ENCODE measurements at places on chromosomes 3 and 15. TPM values are rescaled to one million over a fixed set of nuclear protein-coding genes. Genes with fewer than 3 reads are reported as not detected.

GRCh38 chr3:152834776-152835600 lies at the start of gene P2RY1:
Gene P2RY1 (plus strand): TSS chr3:152835131. CDS start chr3:152835783, 652 bp downstream.
- H3K4me1 ChIP-seq = peaks cover 15% of the 10 kb centered on the region
- no peaks in the 10 kb centered on the region for H3K36me3 ChIP-seq
- DNase-seq = peak; percentile 92
- H3K27me3 ChIP-seq = peaks cover 11% of the 10 kb centered on the region

DNA sequence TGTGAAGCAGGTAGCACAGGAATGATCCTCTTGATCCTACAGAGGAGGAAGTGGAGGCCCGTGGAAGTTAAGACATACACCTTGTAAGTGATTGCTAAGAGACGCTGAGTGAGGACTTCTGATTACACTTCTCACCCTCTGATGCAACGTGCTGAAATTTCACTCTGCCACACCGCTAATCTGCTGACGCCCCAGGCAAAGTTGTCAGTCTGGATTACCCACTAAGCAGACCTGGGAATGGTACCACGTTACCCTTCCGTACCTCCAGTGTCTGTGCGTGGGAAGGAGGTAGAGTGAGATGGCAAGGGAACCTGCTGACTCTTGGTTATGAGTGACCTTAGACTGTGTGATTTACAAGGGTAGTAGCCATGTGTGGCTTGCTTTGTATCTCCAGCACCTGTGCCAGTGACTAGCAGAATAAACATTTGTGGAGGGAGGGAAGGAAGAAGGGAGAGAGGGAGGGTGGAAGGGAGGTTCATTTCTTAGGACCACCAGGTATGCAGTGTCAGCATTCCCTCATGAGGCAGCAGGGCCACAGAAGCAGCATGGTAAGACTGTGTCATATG lies 115.0 kb downstream of the ALDH1A2 start:
- DNase-seq = no peak
- H3K4me3 ChIP-seq = no peak overlapping the region
- no peaks in the 10 kb centered on the region for H3K27me3 ChIP-seq

GRCh38 chr3:86563400-86563970 lies 427.5 kb downstream of the VGLL3 start:
- H3K27me3 ChIP-seq = no peaks in the 10 kb centered on the region
- no peak overlapping the region for H3K4me3 ChIP-seq
- no peak overlapping the region for H3K27ac ChIP-seq
- no peaks in the 10 kb centered on the region for H3K4me1 ChIP-seq
- DNase-seq = no peak

Gene LNP1
- total RNA-seq = 1.4 TPM

Gene GRM2
- total RNA-seq = 0.61 TPM

DNA sequence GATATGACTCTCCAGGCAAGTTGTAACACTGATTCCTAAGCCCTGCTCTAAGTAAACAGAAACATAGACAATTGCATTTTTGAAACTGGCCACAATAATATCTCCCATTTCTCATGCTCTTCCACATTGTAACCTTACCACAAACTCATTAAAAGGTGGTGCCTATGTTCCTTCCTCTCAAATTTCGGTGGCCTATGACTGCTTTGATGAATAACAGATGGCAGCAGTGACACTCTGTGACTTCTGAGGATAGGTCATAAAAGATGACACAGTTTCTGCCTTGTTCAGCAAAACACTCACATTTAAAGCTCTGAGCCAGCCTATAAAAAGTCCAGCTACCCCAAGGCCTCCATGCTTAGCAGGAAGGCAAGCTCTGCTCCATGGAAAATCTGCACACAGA lies 195.2 kb downstream of the EFHB start:
- DNase-seq = no peak
- no peaks in the 10 kb centered on the region for H3K36me3 ChIP-seq
- H3K27ac ChIP-seq = no peak overlapping the region
- H3K27me3 ChIP-seq = no peaks in the 10 kb centered on the region
- H3K4me3 ChIP-seq = no peak overlapping the region

Gene AQP9
- total RNA-seq = 137 TPM

DNA sequence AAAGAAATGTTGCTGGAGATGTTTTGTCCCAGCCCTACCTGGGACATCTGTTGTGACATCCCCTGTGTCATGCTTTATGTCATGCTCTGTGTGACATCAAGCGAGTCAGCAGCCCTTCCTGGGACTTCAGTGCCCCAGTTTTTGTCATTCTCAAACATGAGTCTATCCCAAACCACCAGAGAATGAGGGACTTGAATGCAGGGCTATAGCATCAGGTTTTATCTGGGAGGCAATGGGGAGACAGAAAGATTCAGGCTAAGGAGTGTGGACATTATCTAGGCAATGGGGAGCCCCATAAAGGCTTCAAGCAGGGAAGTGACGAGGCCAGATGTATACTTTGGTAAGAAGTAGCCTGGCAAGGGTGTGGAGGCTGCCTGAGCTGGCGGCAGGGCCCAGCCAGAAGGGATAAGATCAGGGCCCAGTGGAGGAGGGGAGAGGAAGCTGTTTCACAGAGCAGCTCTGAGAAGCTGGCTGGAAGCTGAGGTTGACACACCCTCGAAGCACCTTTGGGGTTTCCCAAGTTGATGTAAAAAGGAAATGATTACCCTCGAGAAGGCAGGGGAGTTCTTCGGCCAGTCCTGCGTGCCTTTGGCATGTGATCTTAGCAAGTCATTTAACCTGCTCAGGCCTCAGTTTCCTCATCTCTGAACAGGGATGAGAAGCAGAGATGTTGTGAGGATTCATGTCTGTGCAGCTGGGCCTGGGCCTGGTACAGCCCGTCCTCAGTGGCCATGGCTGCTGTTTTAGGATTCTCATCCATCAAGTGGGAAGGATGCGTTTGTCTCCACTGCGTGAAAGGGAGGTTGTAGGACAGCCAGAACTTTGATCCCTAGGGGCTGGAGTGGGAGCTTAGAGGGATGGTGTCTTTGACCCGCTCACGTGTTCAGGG lies 34.3 kb downstream of the IRAK2 start:
- peaks cover 66% of the 10 kb centered on the region for H3K4me1 ChIP-seq
- no peak for DNase-seq
- H3K27me3 ChIP-seq = no peaks in the 10 kb centered on the region
- no peak overlapping the region for H3K4me3 ChIP-seq
- peak overlapping the region; percentile 89 for H3K27ac ChIP-seq

DNA sequence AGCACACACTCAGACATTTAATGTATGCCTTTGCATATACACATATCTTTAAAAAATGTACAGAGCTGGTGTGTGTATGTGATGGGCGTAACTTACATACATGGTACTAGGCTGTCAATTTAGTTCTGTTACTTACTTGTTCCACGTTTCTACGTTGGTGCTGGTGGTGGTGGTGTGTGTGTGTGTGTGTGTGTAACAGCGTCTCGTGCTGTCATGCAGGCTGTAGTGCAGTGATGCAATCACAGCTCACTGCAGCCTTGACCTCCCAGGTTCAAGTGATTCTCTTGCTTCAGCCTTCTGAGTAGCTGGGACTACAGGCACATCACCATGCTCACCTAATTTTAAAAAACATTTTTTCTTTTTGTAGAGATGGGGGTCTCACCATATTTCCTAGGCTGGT lies 64.2 kb downstream of the ISG20 start:
- DNase-seq = no peak
- H3K4me3 ChIP-seq = no peak overlapping the region
- H3K4me1 ChIP-seq = no peaks in the 10 kb centered on the region
- H3K36me3 ChIP-seq = no peaks in the 10 kb centered on the region
- H3K27me3 ChIP-seq = peaks cover 40% of the 10 kb centered on the region

Gene EPHA6
- total RNA-seq = 0.23 TPM

Gene ONECUT1
- not detected for total RNA-seq

DNA sequence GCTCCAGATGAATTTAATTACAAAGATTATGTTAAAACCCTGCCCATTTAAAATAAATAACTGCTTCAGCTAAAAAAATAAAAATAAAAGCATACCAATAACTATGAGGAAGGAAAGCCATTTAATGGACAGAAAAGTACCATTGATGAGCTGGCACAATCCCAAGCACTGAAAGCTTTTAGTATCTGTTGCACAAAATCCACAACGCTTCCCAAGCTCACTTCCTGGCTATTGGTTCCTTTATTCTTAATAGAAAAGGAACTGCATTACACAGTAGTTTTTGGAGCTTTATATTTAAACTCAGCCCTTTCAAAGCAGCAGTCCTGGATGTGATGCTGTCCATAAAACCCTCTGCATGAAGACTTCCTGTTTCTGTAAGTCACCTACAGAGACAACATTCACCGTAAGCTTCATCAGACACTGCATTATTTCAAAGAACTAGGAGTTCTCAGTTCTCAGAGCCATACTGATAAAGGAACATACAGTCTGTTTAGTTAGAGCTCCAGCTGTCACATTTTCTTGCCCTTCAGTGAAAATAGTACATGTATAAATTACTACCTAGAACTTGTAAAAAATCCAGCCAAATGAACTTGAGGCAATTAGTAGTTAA lies 81.5 kb downstream of the CSNK1G1 start:
- H3K27ac ChIP-seq = peak overlapping the region; percentile 48
- no peak for DNase-seq
- peaks cover 9% of the 10 kb centered on the region for H3K4me1 ChIP-seq
- H3K4me3 ChIP-seq = no peak overlapping the region
- H3K27me3 ChIP-seq = no peaks in the 10 kb centered on the region

- H3K27me3 ChIP-seq = no peaks in the 10 kb centered on the region
- no peak for DNase-seq
Observed at GRCh38 chr3:135982922-135983581, 17.5 kb downstream of the PPP2R3A start.

DNA sequence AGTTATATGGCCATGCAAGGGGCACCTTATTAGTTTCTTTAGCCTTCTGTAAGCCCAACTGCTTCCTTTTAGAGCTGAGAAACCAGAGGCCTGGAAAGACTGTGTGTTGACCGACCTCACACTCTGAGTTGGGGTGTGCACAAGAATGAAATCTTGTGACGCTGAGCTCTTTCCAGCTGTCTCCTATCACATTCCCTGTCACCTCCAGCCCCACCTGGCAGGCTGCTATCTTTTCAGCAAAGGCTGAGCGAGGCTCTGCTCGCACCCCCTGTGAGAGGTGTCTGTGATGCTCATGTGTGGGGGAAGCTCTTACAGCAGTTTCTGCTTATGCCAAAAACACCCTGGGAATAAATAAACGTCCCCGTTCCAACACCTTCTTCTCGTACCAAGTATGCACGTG lies 27.0 kb upstream of the LPP start:
- H3K27me3 ChIP-seq = no peaks in the 10 kb centered on the region
- DNase-seq = no peak
- H3K4me3 ChIP-seq = no peak overlapping the region
- no peaks in the 10 kb centered on the region for H3K36me3 ChIP-seq

DNA sequence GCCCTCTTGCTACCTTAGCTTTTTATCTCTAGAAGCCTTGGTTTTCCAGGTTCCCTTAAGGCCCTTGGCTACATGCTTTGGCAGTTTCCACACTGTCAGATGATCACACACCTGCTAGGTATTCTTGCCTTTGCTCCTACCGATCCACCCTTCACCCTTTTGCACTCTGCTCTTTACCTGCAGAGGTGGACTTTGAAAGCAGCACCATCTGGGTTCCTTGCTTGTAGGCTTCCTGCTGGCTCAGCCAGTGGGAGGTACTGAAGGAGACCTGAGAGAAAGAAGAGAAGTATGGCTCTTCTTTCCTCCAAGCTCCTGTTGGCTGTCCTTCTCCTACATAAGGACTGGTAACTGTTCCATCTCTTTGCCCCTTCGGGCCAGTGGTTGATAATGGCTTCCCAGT lies 7.3 kb upstream of the ZNF592 start:
- no peak overlapping the region for H3K4me3 ChIP-seq
- no peak overlapping the region for H3K27ac ChIP-seq
- H3K27me3 ChIP-seq = no peaks in the 10 kb centered on the region
- H3K36me3 ChIP-seq = no peaks in the 10 kb centered on the region
- no peak for DNase-seq
- peaks cover 25% of the 10 kb centered on the region for H3K4me1 ChIP-seq

DNA sequence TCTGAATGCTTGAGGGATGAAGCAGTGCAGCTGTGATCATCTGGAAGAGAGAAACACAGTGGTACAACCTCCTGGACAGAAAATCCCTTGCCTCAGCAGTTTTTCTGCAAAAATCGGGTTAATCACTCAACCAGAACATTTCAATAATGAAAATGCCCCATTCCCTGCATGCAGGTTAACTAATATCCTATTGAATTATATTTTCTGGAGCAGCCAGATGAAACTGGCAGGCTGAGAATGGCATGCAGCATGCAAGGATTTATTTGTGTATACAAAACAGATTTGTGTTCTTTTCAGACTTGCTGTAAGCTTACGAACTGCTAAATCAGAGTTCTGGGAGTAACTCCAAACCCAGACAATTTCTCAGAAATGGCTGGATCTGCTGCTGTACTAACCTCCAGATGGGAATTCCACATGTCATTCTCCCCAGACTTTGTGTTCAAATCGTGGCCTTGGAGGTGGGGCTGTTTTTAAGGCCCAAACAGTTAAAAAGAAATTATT lies 39.1 kb downstream of the SLC9A9 start:
- DNase-seq = peak; percentile 74
- H3K27me3 ChIP-seq = no peaks in the 10 kb centered on the region
- H3K27ac ChIP-seq = no peak overlapping the region
- H3K4me1 ChIP-seq = no peaks in the 10 kb centered on the region

Gene ESYT3
- total RNA-seq = 44.4 TPM

Gene CPLX3
- not detected for total RNA-seq

Measured in left lung (tissue), 14 donors.